ENCODE measurements at places on chromosomes 4 and X. TPM values are rescaled to one million over a fixed set of nuclear protein-coding genes. Genes with fewer than 3 reads are reported as not detected.
A peak's percentile ranks its signal among the peaks of the same experiment; 100 is the strongest.

- DNase-seq, result no peak
These were observed 90.6 kb downstream of the MID1IP1 start for GRCh38 chrX:38891641-38892413.

- DNase-seq, result no peak
These were observed 1267.2 kb downstream of the RAPGEF2 start for GRCh38 chr4:160370046-160370445.

The RASSF6 gene
- total RNA-seq, result 3.1 TPM

- no peak for DNase-seq
These were observed 189.1 kb upstream of the C1QTNF7 start for GRCh38 chr4:15238720-15239119.

- no peak for DNase-seq
These were observed 40.4 kb upstream of the MAP3K15 start for GRCh38 chrX:19555683-19556082.

The ATP1B4 gene
- not detected for total RNA-seq

- DNase-seq, result no peak
These were observed 24.9 kb upstream of the HMX1 start for GRCh38 chr4:8896506-8896905.

DNA sequence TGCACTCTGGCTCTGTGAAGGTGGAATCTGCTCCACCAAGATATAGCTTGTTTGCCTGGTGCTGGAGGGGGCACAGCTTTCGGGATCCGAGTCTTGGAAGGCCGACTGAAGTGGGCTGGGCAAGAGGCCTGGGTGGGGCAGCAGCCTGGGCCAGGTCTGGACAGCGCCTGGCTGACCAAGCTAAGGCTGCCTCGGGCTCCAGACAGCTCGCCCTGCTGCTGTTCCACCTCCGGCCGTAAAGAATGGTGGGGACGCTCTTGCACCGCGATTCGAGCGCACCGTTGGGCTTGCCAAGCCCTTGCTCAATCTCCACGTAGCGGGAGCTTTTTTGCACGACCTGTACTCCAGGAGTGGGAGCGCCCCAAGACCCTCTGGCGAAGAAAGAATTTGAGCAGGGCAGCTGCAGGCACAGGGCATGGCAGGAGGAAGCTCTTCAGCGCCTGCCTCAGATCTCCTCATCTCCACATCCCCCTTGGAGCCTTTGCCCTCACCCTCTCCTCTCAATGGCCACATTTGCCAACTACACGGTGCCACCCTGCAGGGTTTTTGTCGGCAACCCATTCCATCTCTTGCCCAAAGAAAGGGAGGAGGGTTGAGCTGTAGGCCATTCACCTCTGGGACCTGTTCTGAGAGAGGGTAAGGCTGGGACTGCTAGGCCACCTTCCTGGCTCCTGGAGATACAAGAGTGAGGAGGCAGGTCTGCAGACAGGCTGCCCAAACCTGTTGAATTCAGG is 18.9 kb downstream of the CNGA2 start:
- DNase-seq, result peak; percentile 69

DNA sequence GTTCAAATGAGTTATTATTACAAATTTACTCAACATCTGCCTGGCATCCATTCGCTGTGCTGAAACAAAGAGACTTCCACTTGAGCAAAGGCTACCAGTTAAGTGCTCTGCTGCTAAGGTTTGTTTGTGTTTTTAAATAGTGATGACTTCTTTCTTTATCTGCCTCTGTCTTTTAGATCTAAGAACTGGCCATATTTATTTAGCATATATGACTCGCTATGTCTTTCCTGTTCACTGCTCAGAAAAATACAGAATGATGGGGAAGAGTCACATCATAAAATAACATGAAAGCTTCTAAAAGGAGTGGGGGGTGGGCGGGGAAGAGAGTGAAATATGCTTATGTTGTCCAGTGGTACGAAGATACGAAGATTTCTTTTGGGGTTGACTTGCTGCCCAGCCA is 322.2 kb downstream of the GPAT3 start:
- DNase-seq, result no peak

The ZNF711 gene
- 1.8 TPM for total RNA-seq

- no peak for DNase-seq
These were observed 92.0 kb upstream of the STS start for GRCh38 chrX:7055386-7056137.

GRCh38 chr4:8533274-8533865 is 46.8 kb upstream of the GPR78 start:
- DNase-seq, result no peak

The EFHC2 gene
- 0.17 TPM for total RNA-seq

The FAAH2 gene
- total RNA-seq, result 6.0 TPM

The DKK2 gene
- total RNA-seq, result 15.1 TPM

DNA sequence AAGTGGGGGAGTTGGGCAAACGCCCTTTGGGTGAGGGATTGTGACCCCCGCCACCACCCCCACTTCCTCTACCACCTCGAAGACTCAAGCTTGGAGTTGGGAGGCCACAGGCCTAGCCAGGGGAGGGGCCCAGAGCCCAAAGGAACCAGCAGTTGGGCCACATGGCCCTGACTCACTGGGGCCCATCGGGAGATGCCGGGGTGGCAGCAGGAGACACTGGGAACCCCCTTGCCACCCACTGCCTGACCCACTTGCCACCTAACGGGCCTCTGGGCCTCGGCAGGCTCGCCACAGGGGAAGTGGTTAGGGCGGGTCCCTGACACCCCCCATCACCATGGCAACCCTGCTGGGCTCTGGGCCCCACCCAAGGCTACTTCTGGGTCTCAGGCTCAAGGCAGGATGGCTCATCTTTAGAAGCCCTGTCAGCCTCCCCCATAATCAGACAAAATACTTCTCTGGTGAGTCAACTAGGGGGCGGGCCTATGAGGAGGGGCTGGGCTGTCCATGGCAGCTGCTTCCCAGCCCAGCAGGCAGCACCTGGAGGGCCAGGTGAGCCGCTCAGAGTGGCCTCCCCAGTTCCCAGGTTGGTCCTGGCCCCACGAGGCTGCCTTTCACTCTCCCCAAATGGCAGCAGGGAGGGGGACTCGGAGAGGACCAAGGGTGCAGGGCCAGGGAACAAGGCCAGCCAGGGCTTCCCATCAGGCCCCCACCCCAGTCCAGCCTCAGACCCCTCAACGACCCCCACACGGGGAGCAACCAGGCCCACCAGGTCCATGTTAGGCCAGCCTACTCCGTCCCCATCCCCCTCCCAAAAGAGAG is 5.6 kb downstream of the FLNA start:
- peak; percentile 90 for DNase-seq

GRCh38 chr4:83019794-83020494 is 9.3 kb upstream of the LIN54 start:
- no peak for DNase-seq

The VEGFC gene
- 19.0 TPM for total RNA-seq

- DNase-seq, result no peak
These were observed 107.9 kb upstream of the FAT1 start for GRCh38 chr4:186831574-186831973.

The SPANXA1 gene
- not detected for total RNA-seq

DNA sequence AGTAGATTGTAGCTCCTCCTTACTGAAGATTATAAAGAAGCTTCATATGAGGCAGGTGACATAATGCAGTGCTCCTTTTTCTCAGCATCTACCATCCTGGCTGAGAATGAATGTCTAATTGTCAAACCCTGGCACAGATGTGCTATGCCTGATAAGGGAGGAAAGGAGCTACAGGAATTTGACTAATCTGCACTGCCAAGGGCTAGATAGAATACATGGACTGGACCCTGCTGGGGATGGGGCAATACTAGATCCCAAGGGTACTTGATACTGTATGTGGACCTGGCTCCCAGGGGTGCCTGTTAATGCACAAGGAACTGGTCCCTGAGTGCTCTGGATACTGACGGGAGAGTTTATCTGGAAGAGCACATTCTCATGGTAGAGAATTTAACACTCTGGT is 362.2 kb upstream of the EMCN start:
- DNase-seq, result no peak

The ARHGEF38 gene
- 15.5 TPM for total RNA-seq

The GUCY1A1 gene
- 76.0 TPM for total RNA-seq

The REELD1 gene
- 0.29 TPM for total RNA-seq

GRCh38 chr4:123921339-123921738 is 524.7 kb downstream of the SPRY1 start:
- no peak for DNase-seq

Data from upper lobe of right lung (tissue), 1 donor.